ENCODE measurements at places on chromosomes 3 and 15. TPM values are rescaled to one million over a fixed set of nuclear protein-coding genes. Genes with fewer than 3 reads are reported as not detected.

The TNK2 gene
- 18.4 TPM for total RNA-seq

The BNC1 gene
- 0.91 TPM for total RNA-seq

The EIF4G1 gene
- total RNA-seq, result 496 TPM

The MCTP2 gene
- 8.9 TPM for total RNA-seq

The WDR48 gene
- total RNA-seq, result 46.4 TPM

Data from smooth muscle cell of the pulmonary artery (primary cell).